ENCODE measurements at places on chromosomes 12 and 14. TPM values are rescaled to one million over a fixed set of nuclear protein-coding genes. Genes with fewer than 3 reads are reported as not detected.

The DNAH10 gene
- 0.07 TPM for total RNA-seq

The PLA2G1B gene
- total RNA-seq: not detected

The APOF gene
- total RNA-seq: not detected

The POTEM gene
- not detected for total RNA-seq

The LRP6 gene
- total RNA-seq: 16.4 TPM

The CD27 gene
- not detected for total RNA-seq
